Activated CD8-positive, alpha-beta T cell treated with anti-CD3 and anti-CD28 coated beads for 36 hours (primary cell): ENCODE measurements at places on chromosomes 1 and 21. TPM values are rescaled to one million over a fixed set of nuclear protein-coding genes. Genes with fewer than 3 reads are reported as not detected.

DNA sequence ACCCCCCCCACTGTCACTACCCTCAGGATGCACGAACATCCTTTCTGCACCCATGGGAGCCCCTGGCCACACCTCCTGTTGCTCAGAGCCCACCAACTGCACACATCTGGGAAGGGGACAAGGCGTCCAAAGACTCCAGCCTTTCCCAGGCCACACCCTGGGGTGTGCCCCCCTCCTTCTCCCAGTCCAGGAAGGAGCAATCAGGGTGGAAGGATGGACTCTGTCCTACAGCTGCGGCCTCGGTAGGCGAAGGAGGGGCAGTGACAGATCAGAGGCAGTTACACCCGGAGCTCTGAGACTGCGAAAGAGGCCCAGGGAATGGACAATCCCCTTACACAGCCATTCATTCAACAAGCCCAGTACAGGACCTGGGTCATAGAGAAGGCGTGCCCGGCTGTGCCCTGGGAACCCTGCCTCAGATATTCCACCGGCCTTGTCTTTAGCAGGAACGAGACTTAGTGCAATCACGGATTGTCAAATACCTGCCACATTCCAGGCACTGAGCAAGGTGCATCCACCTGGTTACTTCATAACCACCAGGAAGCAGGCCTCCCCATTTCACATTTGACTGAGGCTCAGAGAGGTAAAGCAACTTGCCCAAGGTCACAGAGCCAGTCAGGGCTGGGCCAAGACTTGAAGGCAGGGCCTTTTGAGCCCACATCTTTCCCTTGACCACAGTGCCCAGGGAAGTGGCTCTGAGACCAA, 9.4 kb downstream of the HSPG2 start:
- DNase-seq: no peak

- DNase-seq: no peak
Measured at GRCh38 chr1:6244401-6245049, 546 bp downstream of the HES3 start.

The OTUD3 gene
- total RNA-seq: 7.3 TPM

The OR2T11 gene
- total RNA-seq: not detected

The FCRL4 gene
- not detected for total RNA-seq

DNA sequence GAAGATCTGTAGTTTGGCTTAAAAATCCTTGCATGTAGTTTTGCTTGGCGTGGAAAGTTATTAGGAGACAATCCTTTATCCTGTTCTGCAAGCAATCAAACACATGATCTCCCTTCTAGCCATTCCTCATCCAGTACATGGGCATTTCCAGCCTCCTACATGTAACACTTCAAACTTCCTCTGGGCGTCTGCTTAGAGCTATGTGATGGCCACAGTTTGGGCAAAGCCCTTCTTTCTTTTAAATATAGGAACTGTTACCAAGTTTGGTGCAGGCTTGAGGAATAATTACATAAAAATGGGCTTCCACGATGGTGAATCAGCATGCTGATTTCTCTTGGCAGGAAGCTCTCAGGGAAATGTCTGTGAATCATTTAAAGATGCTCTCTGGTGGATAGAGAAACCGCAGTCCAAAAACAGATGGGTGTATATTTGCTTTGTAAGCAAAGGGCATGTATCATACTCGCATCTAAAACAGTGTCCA, 176.9 kb upstream of the FMN2 start:
- DNase-seq: no peak

GRCh38 chr1:2544093-2544874, 11.9 kb upstream of the TNFRSF14 start:
- DNase-seq: no peak

DNA sequence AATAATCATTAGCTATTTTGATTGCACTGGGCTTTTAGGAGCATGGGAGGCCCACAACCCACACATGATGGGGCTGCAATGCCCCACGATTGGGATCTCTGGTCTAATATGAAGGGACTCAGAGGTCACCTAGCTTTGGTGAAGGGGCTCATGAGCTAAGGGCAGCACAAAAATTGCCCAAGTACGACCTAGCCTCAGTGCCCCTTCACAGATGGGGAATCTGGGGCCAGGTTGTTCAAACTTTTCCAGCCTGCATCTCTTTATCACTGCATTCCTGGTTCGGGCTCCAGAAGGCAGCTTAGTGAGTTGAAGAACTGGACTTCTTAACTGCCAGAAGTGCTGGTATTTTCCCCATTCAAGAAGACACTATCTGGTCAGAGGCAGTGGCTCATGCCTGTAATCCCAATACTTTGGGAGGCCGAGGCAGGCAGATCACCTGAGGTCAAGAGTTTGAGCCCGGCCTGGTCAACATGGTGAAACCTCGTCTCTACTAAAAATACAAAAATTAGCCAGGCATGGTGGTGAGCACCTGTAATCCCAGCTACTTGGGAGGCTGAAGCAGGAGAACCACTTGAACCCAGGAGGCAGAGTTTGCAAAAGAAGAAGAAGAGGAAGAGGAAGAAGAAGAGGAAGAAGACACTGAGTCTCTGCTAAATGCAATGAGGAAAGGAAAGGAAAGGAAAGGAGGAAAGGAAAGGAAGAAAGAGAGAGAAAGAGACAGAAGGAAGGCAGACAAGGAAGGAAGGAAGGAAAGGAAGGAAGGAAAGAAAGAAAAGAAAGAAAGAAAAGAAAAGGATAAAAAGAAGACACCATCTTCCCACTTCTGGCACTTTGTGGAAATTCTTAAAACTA, 258.5 kb upstream of the IRF2BP2 start:
- no peak for DNase-seq

DNA sequence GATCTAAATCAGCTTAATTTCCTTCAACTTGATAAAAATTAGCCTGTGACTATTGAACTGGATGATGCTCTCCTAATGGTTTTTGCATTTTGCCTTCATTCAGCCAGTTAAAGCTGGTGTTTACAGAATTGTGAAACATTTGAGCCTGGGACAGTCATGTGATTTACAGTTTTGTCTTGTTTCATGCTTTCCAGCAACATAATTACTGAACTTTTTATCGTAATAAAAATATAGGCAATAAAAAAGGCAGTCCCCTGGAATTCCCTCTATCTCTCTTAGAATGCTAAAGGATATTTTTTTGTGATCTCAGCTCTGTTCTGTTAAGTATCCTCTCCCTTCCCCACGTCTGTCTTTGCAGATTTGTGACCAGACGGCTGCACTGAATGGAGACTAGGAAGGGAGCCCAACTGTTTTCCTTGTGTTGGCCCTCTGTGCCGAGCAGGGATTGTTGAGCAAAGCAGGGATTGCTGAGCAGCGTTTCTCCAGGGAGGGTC, 70.3 kb upstream of the RGL1 start:
- no peak for DNase-seq

The CGN gene
- total RNA-seq: 1.7 TPM

The MPZ gene
- 3.3 TPM for total RNA-seq

DNA sequence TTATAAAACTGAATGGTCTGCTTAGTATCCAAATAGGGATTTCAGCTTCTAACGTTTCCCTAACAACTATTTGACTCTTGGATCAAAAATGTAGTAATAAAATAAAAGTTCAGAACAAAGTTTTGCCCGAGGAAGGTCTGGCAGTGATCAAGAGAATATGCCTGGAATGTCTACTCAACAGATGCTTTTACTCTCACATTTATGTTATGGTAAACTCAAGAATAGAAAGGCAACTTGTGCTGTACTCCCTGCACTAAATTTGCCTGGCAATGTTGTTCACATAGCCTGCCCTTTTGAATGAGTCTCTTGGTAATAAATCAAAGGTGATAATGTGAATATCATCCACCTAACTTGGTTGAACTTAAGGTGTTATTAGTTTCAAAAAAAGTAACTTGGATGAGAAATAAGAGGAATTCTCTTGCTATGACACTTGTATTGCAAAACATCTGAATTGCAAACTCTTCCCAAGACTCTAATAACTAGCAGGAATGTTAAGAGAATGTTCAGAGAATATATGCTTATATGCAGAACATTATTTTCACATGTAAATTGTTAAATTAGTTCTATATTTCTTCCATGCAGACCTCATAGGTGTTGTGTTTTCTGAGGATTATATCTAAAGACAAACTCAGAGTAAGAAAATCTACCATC, 215.8 kb downstream of the COL24A1 start:
- DNase-seq: no peak

GRCh38 chr1:58318157-58319005, 228.1 kb downstream of the OMA1 start:
- DNase-seq: no peak

The AGO4 gene
- 3.8 TPM for total RNA-seq

The OXCT2 gene
- 4.2 TPM for total RNA-seq

DNA sequence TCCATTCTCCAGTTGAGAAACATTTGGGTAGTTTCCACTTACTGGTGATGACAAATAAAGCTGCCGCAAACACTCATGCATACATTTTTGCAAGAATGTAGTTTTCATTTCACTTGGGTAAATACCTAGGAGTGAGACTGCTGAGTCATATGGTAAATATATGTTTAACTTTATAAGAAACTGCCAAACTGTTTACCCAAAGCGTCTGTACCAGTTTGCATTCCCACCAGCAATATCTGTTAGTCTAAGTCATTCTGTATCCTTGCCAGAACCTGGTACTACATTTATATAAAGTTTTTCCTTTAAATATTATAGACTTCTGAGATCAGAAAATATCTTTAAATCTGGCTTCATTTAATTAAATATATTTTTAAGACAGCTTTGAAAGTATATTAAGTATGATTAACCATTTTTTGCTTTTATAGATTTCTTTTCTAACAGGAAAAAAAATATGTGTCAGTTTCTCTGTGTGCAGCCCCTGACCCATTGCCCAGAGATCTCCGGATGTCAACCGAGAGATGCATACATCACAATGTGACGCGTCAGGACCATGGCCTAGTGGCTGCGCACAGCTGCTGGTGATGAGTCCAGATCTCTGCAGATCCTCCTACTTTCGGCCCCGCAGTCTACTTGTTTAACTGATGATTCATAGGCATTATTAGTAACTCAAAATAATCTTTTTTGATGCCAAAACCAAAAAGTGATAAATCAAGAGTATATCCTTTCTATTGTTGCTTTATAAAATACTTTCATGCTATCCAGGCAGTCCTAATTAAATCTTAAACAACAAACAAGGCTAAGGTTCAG, 227.1 kb upstream of the MAP1LC3C start:
- DNase-seq: no peak

- no peak for DNase-seq
Measured at GRCh38 chr1:89171067-89171438, 4.8 kb downstream of the GBP7 start.

The PDE9A gene
- total RNA-seq: 11.1 TPM

DNA sequence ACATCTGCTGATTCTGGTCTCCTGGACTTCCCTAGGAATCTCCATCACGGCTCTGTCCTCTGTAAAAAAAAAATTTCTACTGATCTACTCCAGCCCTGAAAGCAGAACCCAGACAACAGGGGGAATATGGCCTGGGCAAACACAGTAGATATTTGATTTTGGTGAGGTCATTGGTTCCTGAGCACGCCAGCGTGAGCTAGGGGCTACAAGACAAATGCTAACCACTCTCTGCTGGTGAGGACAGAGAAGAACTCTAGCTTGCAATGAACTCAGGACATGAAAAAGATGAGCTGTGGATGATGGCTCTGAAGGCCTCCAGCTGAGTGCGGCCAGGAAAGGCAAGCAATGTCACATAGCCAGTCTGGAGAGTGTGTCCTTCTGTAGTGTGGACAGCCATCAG, 17.2 kb upstream of the FYB2 start:
- no peak for DNase-seq
